Left kidney (tissue), 8 donors: ENCODE measurements at places on chromosomes 4 and X. TPM values are rescaled to one million over a fixed set of nuclear protein-coding genes. Genes with fewer than 3 reads are reported as not detected.

HSD17B13 gene
- polyA plus RNA-seq: 0.71 TPM

TLR6 gene
- 1.0 TPM for polyA plus RNA-seq

IL3RA gene
- 17.6 TPM for polyA plus RNA-seq

ARMCX4 gene
- 32.1 TPM for polyA plus RNA-seq

GRCh38 chr4:78480286-78480685 lies 71.3 kb upstream of the ANXA3 start:
- no peak for DNase-seq

DNA sequence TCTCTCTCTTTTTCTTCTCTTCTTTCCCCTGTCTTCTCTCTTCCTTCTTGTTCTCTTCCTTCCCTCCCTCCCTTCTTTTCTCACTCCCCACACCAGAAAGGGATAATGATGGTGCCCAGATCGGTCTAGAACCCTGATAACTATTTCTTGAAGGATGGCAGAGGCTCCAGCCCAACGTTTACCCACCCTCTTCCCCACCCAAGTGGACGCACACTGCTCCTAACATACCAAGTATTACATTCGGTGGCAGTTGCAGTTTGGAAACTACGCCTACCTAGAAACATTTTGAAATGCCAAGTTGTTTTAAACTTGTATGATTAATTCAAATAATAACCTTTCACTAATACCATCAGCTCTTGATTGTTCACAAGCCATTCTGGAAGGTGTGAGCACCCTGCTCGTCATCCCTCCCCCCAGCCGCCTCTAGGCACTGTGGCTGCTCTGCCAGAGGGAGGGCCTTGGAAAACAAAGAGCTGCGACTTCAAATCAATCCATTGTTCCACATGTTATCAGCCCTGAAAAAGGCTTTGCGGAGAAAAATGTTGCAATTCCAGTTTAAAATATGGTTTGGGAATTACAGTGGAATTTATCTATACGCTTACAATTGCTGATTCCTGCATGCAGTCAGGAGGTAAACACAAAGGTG lies 1017.5 kb upstream of the TENM3 start:
- no peak for DNase-seq

DNA sequence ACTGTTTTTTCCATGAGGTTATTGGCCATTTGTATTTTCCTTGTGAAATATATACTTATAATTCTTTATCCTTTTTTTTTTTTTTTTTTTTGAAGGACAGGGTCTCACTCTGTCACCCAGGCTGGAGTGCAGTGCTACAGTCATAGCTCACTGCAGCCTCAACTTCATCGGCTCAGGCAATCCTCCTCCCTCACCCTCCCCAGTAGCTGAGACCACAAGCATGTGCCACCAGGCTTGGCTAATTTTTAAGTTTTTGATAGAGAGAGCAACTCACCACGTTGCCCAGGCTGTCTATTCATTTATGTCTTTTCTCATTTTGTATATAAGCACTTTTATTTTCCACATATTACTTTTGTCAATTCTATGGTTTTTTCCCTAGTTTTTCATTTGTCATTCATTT lies 16.8 kb downstream of the RBPJ start:
- no peak for DNase-seq

- no peak for DNase-seq
Measured at GRCh38 chr4:73998040-73999011, at the start of gene CXCL5. Gene CXCL5, minus strand, starts transcription at chr4:73998677. Its CDS starts 96 bp downstream, at chr4:73998581.

- no peak for DNase-seq
Measured at GRCh38 chr4:181611033-181611711, 632.0 kb upstream of the TENM3 start.

DNA sequence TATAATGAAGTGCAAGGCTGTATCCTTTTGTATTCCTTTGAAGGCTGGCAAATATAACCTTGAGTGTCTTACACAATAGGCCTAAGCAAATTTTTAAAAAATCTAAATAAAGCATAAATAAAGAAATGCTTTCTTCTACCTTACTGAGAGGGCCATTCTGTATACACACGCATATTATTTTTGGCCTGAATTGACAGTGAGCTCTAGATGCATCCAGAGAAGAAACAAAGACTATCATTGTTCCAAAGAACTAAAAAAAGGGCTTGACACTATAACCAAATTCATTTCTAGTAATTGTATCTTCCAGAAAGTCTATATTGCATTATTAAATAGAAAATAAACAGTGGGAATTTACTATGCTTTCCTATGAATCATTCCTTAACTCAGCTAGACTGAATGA lies 100.2 kb downstream of the MAGEB17 start:
- DNase-seq: no peak
